ENCODE measurements at places on chromosomes 6 and 20. TPM values are rescaled to one million over a fixed set of nuclear protein-coding genes. Genes with fewer than 3 reads are reported as not detected.

DNA sequence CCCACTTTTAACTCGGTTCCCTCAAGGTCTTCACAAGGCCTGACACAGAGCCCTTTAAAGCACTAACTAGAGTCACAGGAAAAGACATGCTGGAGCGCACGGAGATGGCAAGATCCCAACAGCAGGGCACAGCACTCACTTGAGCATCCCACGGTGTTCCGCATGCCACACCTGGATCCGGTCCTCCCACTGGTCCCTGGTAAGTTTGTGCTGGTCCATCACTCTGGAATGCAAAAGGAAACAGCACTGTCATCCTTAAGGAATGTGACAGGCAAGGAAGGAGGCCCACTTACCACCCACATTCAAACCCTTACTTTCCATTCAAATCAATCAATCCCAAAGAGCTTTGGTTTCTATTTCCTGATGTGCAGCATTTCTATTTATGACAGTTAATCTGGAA lies 34.7 kb downstream of the EZR start:
- no peaks in the 10 kb centered on the region for H3K27me3 ChIP-seq
- peaks cover 71% of the 10 kb centered on the region for H3K36me3 ChIP-seq
- peak overlapping the region; percentile 34 for H3K27ac ChIP-seq
- peaks cover 100% of the 10 kb centered on the region for H3K4me1 ChIP-seq

DNA sequence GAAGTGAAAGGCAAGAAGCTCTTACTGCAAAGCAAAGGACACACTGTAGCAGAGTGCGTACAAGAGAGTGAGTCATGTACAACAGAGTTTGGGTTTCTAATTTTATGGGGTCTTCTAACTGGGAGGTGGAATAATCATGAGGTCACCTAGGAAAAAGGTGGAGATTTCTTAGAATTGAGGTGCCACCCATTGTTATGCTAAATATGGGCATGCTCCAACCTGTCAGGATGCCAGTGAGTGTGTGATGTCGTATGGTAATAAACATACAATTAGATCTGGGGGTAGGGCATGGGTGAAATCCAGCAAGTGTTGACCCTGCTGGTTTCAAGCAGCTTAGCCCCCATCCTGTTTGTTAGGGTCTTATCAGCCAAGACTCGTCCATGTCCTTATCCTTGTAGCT lies 46.6 kb downstream of the OR2B6 start:
- H3K4me3 ChIP-seq, result no peak overlapping the region
- H3K27ac ChIP-seq, result no peak overlapping the region
- no peak for DNase-seq
- H3K27me3 ChIP-seq, result no peaks in the 10 kb centered on the region

DNA sequence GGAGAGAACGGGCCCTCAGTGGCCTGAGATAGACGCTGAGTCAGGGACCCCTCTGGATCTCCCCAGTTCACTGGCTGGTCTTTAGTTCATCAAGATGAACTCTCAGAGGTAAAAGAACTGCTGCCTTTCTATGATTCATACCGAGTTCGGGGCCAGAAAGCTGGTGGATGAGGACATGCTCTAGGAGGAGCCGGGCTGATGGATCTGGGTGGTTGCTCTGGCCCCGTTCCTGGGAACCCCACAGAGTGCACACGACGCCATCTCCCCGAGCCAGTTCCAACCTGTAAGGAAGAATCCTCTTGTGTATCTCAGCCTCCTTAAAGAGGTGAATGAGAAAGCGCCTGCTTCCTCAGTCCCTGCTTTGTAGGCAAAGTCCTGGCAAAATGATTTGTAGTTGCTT lies 142.6 kb upstream of the PDE10A start:
- H3K27me3 ChIP-seq, result no peaks in the 10 kb centered on the region
- no peak overlapping the region for H3K27ac ChIP-seq
- no peak for DNase-seq
- no peaks in the 10 kb centered on the region for H3K36me3 ChIP-seq
- no peaks in the 10 kb centered on the region for H3K4me1 ChIP-seq

The CLIC5 gene
- 0.20 TPM for total RNA-seq

- peak overlapping the region; percentile 96 for H3K27ac ChIP-seq
- H3K4me1 ChIP-seq, result peaks cover 26% of the 10 kb centered on the region
- peak overlapping the region; percentile 76 for H3K4me3 ChIP-seq
- DNase-seq, result peak; percentile 80
- no peaks in the 10 kb centered on the region for H3K27me3 ChIP-seq
Measured at GRCh38 chr6:33297956-33298772, 578 bp downstream of the RGL2 start.

DNA sequence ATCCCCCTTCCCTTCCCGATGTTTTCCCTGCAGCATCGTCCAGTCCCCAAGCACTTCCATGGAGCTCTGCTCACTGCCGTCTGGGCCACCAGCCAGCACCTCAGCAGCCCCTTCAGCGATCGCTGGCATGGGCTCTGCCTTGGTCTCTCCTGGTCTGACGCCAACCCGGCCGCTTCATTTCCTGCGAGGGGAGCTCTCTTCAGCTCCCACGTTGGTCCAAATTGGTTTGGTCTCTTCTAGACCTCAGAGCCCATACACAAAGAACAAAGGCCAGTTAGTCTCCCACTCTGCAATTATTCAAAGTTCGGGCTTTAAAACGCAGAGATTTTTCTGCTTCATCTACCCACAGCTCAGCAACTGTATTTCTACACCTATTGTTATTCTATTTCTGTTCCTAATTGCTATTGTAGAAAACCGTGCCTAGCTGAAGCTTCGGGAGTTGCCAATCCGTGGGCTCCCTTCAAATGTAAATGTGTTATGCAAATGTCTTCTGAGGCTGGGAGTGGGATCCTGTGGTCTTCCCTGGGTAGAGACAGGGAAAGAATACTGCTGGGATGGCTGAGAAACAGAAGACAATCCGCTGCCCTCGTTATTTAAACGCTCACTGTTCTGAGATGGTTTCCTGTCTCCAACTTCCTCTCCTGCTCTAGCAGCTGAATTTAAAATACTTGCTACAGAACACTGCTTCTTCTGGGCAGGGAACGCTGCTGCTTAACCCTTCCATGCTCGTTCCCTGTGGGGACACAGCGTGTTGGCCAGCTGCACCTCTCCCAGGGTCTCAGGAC lies 154.2 kb upstream of the QKI start:
- H3K4me1 ChIP-seq, result no peaks in the 10 kb centered on the region
- no peak overlapping the region for H3K27ac ChIP-seq
- H3K4me3 ChIP-seq, result no peak overlapping the region
- no peaks in the 10 kb centered on the region for H3K36me3 ChIP-seq
- H3K27me3 ChIP-seq, result no peaks in the 10 kb centered on the region

- H3K27ac ChIP-seq, result no peak overlapping the region
- H3K4me3 ChIP-seq, result no peak overlapping the region
- no peaks in the 10 kb centered on the region for H3K36me3 ChIP-seq
- H3K27me3 ChIP-seq, result peaks cover 73% of the 10 kb centered on the region
- DNase-seq, result no peak
Measured at GRCh38 chr6:159440349-159440748, 252.7 kb downstream of the SOD2 start.

GRCh38 chr6:68173616-68174015 lies 461.5 kb upstream of the ADGRB3 start:
- no peak overlapping the region for H3K4me3 ChIP-seq
- H3K27ac ChIP-seq, result no peak overlapping the region
- no peaks in the 10 kb centered on the region for H3K36me3 ChIP-seq
- no peaks in the 10 kb centered on the region for H3K27me3 ChIP-seq
- DNase-seq, result no peak

DNA sequence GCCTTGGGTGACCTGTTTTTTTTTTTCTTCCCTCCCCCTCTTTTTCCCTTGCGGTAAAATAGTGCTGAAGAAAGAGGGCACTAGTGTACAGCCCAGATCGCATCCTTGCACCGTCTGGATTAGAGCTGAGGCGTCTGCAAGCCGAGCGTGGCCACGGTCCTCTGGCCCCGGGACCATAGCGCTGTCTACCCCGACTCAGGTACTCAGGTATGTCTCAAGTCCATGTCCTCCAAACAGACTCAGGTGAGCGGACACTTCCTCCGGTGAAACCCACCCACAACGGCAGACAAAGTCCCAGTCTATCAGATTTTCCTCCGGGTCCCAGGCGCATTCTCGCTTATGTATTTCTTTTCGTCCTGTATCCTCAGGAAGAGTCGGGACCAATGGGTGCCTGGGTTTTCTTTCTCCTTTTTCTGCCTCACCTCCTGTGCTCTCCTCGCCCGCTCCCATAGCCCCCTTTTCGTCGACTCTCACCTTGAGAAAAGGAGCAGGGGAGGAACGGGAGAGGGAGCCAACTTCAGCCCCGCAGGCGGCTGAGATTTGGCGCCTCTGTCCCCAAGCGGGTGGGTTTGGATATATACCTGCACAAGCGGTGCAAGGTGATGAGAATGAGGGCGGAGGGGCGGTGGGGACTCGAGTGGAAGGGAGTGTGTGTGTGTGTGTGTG lies 1.1 kb upstream of the GRM1 start:
- H3K36me3 ChIP-seq, result no peaks in the 10 kb centered on the region
- H3K4me3 ChIP-seq, result no peak overlapping the region
- no peak overlapping the region for H3K27ac ChIP-seq
- DNase-seq, result no peak
- peaks cover 45% of the 10 kb centered on the region for H3K27me3 ChIP-seq

The IMPG1 gene
- total RNA-seq, result not detected

The CRYBG1 gene
- total RNA-seq, result 10.7 TPM

The GFRAL gene
- not detected for total RNA-seq

The CCDC170 gene
- total RNA-seq, result 0.12 TPM

- H3K4me3 ChIP-seq, result no peak overlapping the region
- no peaks in the 10 kb centered on the region for H3K36me3 ChIP-seq
- no peaks in the 10 kb centered on the region for H3K4me1 ChIP-seq
- H3K27ac ChIP-seq, result no peak overlapping the region
- DNase-seq, result no peak
- H3K27me3 ChIP-seq, result no peaks in the 10 kb centered on the region
Measured at GRCh38 chr6:105029581-105029980, 72.7 kb downstream of the LIN28B start.

GRCh38 chr6:37168811-37169495 lies 999 bp upstream of the PIM1 start:
- H3K4me3 ChIP-seq, result peak overlapping the region; percentile 40
- no peak for DNase-seq
- peaks cover 19% of the 10 kb centered on the region for H3K4me1 ChIP-seq
- no peaks in the 10 kb centered on the region for H3K27me3 ChIP-seq

The PIGU gene
- total RNA-seq, result 25.1 TPM

GRCh38 chr6:1601158-1602048 lies 8.3 kb upstream of the FOXC1 start:
- H3K27ac ChIP-seq, result no peak overlapping the region
- H3K36me3 ChIP-seq, result no peaks in the 10 kb centered on the region
- H3K4me3 ChIP-seq, result no peak overlapping the region
- no peak for DNase-seq
- H3K27me3 ChIP-seq, result no peaks in the 10 kb centered on the region

The PGC gene
- 1.2 TPM for total RNA-seq

GRCh38 chr6:12261502-12261901 lies 28.7 kb upstream of the EDN1 start:
- no peak overlapping the region for H3K27ac ChIP-seq
- no peaks in the 10 kb centered on the region for H3K27me3 ChIP-seq
- no peaks in the 10 kb centered on the region for H3K36me3 ChIP-seq
- no peak for DNase-seq
- no peak overlapping the region for H3K4me3 ChIP-seq
